Osteocyte (in vitro differentiated cells): ENCODE measurements at places on chromosomes 13 and 19. TPM values are rescaled to one million over a fixed set of nuclear protein-coding genes. Genes with fewer than 3 reads are reported as not detected.

GRCh38 chr13:43058831-43059230, 35.4 kb downstream of the DNAJC15 start:
- DNase-seq: no peak

- no peak for DNase-seq
Measured at GRCh38 chr13:101514695-101515275, 62.3 kb downstream of the ITGBL1 start.

DNA sequence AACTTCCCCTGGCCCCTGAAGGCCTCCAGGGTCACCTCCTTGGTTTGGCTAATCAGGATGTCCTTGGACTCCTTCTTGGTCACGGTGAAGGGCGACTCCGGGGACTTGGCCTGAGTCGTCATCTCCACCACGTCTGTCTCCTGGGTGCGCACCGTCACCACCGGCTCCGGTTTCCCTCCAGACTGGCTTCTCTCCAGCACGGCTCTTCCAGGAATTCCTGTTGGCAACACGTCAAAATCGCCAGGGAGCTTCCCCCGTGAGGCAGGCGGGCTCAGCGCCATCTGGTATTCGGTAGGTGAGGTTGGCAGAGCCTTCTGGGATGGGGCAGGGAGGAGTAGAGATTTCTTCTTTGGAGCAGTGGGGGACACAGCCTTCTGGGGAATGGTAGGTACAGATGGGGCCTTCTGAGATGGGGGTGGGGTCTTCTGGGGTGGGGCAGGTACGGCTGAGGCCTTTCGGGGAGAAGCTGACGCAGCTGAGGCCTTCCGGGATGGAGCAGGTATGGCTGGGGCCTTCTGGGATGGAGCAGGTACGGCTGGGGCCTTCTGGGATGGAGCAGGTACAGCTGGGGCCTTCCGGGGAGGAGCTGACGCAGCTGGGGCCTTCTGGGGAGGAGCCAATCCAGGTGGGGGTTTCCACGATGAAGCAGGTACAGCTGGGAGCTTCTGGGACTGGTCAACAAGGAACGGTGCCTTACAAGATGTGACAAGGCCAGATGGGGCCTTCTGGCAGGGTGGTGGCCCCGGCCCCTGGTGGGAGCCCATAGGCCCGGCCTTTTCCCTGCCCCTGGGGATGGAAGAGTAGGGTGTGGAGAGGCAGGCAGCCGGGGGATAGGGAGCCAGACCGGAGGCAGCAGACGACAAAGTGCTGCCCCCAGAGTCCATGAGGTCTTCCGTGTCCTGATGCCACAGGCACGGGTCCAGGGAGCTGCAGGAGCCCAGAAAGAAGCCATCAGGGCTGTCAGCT, 3.8 kb downstream of the GARIN5B start:
- no peak for DNase-seq

DNA sequence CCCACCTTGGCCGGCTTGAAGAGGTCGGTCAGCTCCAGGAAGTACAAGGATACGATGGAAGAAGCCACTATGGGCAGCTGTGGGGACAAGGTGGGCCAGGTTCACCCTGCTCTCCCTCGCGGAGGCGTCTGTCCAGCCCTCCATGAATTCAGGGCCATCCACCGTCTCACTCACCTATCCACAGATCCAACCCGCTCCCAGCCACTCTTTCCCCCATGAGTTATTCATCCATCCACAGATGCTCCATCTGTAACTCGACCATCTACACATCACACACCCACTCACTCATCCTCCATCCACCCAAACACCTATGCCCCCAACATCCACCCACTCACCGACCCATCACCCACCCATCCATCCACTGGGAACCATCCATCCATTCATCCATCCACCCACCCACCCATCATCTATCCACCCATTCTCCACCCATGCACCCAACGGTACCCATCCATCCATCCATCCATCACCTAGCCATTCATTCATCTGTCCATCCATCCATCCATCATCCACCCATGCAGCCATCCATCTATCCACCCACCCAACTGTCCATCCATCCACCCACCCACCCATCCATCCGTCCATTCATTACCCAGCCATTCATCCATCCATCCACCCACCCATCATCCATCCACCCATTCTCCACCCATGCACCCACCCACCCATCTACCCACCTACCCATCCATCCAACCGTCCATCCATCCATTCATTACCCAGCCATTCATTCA, 5.8 kb downstream of the PLPPR3 start:
- no peak for DNase-seq

DNA sequence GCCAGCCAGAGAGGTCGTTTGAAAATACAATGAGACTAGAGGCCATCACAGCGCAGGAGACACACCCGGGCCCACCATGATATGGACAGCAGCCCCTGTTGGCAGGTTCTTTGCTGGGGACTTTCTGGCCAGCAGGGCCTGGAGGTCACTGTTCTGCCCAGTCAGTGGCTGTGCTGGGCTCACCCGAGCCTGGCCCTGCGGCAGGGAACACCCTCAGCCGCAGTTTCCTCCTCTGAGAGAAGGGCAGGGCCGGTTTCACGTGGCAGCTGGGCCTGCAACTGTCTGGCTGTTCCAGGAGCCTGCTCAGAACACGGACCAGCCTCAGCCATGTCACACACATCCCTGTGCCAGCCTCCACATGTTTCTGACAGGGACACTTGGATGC, 39.4 kb downstream of the ADPRHL1 start:
- DNase-seq: no peak

The ZNF541 gene
- not detected in 2 replicates for total RNA-seq

The SIGLEC8 gene
- not detected in 2 replicates for total RNA-seq

The CAB39L gene
- 7.4 and 8.3 TPM in 2 replicates for total RNA-seq

The SOX21 gene
- total RNA-seq: not detected in 2 replicates

The PEX11G gene
- total RNA-seq: 2.1 and 2.5 TPM in 2 replicates

The TUBGCP3 gene
- total RNA-seq: 24.1 and 26.1 TPM in 2 replicates

The AXL gene
- 250 and 265 TPM in 2 replicates for total RNA-seq

The ZNF296 gene
- total RNA-seq: 0.68 and 0.70 TPM in 2 replicates

The ZNF506 gene
- 7.8 and 10.5 TPM in 2 replicates for total RNA-seq

The LAIR2 gene
- total RNA-seq: not detected in 2 replicates
